ENCODE measurements at places on chromosomes 2 and 18. TPM values are rescaled to one million over a fixed set of nuclear protein-coding genes. Genes with fewer than 3 reads are reported as not detected.

DNA sequence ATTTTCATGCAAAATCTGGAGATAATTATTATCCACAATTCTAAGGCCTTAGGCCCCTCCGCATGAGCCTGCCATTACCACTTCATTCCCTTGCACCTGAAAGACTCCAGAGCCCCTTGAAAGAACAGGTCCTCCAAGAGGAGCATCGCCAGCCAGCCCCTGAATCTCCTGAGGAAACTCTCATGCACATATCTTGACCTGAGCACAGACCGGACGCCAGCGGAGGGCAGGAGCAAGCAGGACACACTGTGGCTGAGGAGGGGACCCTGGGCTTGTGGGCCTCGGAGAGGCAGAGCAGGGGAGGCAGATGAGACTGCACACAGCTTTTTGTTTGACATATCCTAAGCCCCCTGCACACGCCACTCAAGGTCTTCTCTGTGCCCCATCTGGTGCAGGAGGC, 13.6 kb upstream of the ADNP2 start:
- DNase-seq, result no peak

DNA sequence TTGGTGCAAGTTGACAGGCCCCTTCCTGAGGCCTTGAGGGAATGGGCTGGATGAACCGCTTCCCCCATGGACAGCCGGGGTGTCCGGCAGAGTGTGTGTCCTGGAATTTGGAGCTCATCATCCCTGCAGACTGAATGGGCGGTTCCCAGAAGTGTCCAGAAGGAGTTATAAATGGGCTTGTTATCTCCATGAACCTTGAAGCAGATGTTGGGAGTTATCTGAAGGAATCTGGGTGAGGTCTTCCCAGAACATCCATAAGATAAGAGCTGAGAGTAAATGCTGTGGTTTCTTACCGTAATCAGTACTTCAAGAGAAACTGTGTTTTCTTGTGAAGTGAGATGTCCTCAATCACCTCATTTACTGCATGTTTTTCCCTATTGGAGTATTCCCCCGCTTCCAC, 21.1 kb downstream of the PLB1 start:
- DNase-seq, result no peak

CCDC68 gene
- total RNA-seq, result 0.97 TPM

MBD5 gene
- 12.1 TPM for total RNA-seq

DNA sequence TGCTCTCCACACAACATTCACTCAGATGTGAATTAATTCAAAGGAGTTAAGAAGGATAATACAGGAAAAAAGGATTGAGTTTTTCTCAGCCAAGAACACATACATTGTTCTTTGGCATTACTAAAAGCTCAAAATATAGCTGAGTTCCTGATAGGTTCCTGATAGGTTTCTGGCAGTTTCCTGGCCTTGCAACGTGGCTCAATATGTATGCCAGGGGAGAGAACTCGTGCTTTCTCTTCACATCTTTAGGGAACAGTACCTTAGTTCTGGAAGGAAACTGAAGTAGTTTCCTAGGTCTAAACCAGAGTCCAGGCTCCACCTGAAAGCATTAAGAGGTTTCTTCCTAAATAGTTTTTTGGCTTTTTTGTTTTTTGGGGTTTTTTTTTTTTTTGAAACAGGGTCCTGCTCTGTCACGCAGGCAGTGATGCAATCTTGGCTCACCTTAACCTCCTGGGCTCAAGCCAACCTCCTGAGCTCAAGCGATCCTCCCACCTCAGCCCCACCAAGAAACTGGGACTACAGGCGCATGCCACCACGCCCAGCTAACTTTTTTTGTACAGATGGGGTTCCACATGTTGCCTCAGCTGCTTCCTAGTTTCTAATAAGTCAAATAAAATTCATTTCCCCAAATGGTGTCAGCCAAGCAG, 42.8 kb downstream of the ESCO1 start:
- no peak for DNase-seq

CAPN10 gene
- 23.3 TPM for total RNA-seq

- no peak for DNase-seq
Measured at GRCh38 chr2:201157694-201158093, 25.2 kb upstream of the CASP10 start.

GRCh38 chr2:46362667-46363012, 65.4 kb downstream of the EPAS1 start:
- no peak for DNase-seq

SP9 gene
- not detected for total RNA-seq

OR6B2 gene
- total RNA-seq, result not detected

POMC gene
- 0.58 TPM for total RNA-seq

GRCh38 chr2:230360028-230360427, 33.0 kb downstream of the SP140L start:
- DNase-seq, result no peak

DNA sequence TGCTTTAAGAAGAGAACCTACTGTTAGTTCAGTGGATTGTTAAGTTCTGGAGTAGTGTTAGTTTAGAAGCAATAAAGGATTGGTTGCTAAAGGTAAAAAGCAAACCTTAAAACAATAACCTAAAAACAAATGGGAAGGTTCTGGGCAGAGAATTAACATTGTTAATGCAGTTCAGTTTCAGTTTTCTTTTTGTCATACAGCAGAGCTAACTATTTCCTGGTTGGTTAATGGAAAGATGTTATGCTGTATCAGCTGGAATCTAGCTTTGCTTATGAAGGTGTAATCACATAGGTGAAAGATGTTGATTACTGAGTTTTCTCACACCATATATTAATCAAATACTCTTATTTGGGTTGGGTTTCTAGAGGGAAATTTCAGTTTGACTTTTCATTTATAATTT, 23.8 kb downstream of the SMAD4 start:
- DNase-seq, result no peak

DNA sequence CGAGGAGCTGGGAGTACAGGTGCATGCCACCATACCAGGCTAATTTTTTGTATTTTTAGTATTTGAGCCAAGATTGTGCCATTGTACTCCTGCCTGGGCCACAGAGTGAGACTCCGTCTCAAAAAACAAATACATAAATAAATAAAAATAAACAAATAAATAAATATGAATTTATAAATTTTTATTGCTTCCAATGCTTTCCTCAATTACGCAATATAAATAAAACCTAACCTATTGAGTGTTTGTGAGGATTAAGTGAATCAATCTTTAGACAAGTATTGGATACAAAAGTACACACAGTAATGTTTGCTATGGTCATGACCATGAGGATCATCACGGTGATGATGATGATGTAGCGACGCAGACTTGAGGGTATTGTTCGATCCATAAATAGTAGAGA, 257.4 kb downstream of the ASXL3 start:
- DNase-seq, result no peak

FN1 gene
- total RNA-seq, result 8,511 TPM

DNA sequence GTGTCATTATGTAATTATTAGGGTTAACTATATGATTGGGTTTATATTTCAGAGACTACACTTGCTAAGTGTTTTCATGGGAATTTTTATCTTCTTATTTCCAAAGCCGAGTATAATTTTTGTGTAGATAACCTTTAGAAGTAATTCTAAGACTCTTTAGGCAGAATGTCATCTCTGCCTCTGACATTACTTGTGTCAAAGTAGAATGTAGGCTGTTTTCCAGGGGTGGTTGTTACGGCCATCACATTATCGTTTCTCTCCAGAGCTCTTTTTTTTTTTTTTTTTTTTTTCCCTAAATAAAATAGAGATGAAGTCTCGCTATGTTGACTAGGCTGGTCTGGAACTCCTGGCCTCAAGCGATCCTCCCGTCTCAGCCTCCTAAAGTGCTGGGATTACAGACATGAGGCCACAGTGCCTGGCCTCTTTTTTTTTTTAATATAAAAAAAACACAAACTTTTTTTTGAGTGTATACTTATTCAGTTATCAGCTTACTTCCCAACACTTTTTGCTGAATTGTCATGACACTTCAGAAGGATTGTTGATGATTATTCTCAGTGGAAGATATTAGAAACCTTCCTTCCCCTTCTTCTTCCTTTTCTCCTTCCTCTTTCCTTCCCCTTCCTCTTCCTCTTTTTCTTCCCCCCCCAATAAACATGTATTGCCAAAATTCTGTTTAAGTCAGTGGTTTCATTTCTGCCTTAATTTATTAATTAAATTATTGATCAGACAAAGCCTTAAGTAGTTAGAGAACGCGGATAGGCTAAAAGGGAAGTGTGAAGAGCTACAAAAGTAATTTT, 2.3 kb downstream of the PIKFYVE start:
- DNase-seq, result no peak

POTEI gene
- total RNA-seq, result 0.06 TPM

GRCh38 chr2:210387074-210387473, 72.1 kb upstream of the MYL1 start:
- no peak for DNase-seq

HOXD12 gene
- total RNA-seq, result not detected

DNA sequence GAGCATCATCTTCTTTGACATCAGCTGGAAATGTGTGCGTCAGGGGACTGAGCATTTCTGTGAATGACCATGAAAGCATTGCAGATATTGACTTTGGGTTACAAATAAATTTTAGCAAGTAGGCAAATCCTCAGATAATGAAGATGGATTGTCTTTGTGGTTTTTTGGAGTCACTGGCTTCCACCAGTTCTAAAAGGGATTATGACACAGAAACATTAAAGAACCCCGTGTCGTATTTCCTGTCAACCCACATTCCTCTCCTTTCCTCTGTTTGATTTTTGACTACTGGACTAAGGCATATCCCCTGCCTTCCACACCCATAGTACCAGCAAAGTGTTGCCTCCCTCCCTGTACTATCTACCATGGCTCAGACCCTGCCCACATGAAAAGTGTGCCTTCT, 268.1 kb downstream of the MYO3B start:
- no peak for DNase-seq

CNDP1 gene
- not detected for total RNA-seq

DNA sequence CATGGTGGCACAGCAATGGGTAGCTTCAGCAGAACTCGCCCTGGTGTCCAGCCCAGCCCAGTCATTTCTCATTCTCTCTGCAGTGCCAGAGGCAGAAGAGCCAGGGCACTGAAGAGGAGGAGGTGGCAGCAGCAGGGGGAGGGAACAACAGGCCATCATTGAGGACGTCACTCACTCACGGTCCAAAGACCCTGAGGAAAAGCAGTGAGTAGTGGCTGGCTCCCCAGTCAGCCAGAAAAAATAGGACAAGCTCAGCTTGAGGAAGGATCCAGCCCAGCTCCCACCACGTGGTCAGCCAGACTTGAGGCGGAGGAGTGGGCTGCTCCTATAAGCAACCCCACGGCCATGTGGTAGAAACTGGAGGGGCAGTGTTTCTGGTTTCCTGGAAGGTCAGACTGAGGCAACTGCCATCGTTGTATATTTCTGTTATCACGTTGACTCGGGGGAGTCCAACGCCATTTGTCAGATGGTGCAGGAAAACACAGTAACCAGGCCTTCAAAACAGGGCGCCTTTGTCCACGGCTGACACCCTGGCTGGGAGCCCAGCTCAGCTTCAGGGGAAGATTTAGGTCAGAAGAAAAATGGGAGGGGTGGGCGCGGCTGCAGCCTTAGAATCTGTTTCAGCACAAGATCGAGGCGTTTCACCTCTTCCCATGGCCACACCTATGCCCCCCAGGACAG, 19.0 kb upstream of the TMEM247 start:
- no peak for DNase-seq

SH3BP4 gene
- 62.5 TPM for total RNA-seq

DNA sequence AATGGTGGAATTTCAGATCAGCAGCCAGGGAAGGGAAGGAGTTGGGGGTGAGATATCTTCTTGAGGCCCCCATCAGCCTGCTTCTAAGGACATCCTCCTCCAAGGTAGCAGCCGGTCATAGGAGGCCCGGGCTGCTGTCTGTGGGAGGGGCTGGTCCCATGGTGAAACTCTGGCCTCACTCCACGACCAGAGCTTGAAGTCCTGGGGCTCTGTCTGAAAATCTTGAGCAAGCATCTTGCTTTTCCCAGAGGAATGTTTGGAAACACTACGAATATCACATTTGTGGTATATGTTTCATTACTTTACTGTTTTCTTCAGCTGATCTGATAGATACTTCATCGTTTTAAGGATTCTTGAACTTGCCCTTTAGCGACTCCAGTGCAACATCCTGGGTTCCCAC, 103.7 kb downstream of the CTAGE1 start:
- no peak for DNase-seq

- no peak for DNase-seq
Measured at GRCh38 chr2:195674491-195675221, 17.6 kb downstream of the SLC39A10 start.

GRCh38 chr2:33395655-33396249, 80.7 kb upstream of the RASGRP3 start:
- DNase-seq, result no peak

- DNase-seq, result no peak
Measured at GRCh38 chr2:120013597-120014223, 833 bp downstream of the EPB41L5 start.

POTEF gene
- total RNA-seq, result 0.06 TPM

DNA sequence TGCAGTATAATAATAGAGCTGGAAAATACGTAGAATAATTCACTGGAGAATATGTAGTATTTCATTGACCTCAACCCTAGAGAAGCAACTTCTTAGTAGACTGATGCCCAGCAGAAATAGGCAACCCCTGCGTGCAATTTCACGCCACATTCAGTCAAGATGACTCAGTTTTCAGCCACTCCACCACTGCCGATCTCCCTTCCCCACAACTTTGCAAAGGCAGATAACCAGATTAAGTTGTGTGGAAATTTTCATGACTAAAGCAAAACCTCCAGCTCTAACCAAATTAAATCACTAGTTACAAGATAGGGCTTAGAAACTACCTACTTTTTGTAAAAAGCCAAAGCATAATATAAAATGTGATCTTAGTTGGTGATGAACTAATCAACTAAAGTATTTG, 63.3 kb upstream of the STK17B start:
- no peak for DNase-seq

SLC20A1 gene
- 103 TPM for total RNA-seq

SLC5A7 gene
- not detected for total RNA-seq

- DNase-seq, result no peak
Measured at GRCh38 chr18:68897286-68897685, 99.4 kb downstream of the CCDC102B start.

GRCh38 chr2:60554646-60555065, 1.2 kb upstream of the BCL11A start:
- no peak for DNase-seq

GRCh38 chr2:157800838-157801495, 75.2 kb downstream of the ACVR1 start:
- DNase-seq, result no peak

DNA sequence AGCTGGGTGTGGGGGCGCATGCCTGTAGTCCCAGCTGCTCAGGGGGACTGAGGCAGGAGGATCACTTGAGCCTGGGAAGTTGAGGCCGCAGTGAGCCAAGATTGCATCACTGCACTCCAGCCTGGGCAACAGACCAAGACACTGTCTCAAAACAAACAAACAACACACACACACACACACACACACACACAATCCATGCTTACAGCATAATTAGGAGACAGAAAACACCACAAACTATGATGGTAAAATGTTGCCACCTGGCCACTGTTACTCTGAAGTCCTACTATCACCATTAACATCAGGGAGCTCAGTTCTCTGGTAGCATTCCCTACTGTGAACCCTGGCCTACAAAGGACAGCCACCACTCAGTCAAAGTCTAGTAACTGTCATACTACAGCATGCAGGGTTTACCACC, 18.3 kb downstream of the DNPEP start:
- no peak for DNase-seq

GRCh38 chr18:22446325-22446724, 28.6 kb upstream of the CTAGE1 start:
- DNase-seq, result no peak

SERPINB10 gene
- total RNA-seq, result not detected

All from glomerular endothelial cell (primary cell).